ENCODE measurements at places on chromosomes 2 and 18.

DNA sequence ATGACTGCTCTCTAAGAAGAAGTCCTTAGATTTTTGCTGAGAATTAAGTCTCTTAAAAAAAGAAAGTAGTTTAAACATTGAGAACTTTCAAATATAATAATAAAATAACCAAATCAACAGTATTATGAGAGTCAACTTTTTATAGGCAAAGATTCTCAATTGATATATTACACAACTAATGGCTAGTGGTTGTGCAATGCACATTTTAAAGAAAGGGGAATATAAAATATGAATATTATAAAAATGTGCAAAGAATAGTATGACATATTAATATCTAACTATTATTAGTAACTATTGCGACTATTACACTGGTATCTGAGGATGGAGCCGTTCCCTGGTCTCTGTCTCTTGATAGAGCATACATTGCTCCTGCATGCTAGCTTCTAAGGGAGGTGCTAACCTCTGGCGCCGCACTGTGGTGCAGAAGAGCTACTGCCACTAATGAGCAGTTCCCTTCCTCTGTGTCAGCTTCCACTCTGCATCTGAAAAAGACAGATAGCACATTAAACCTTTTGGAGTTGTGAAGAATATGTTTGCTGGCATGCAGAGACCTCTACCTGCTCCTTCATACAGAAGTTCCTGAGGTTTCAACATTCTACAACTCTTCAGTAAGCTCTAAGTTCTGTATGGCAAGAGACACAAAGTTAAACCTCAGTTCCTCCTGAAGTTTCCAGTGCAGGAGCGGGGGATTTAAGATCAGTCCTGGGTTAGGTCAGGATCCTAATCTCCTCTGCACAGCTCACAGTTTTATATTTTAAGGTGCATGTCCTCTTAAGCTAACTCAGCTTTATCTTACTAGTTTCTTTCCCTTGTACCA lies 3.5 kb upstream of the SLC9A2 start:
- peak; percentile 46 for DNase-seq

- DNase-seq: no peak
These were observed 2.1 kb downstream of the DHRS9 start for GRCh38 chr2:169071455-169071854.

GRCh38 chr2:217362286-217362685 lies 502.4 kb upstream of the TNP1 start:
- DNase-seq: no peak

DNA sequence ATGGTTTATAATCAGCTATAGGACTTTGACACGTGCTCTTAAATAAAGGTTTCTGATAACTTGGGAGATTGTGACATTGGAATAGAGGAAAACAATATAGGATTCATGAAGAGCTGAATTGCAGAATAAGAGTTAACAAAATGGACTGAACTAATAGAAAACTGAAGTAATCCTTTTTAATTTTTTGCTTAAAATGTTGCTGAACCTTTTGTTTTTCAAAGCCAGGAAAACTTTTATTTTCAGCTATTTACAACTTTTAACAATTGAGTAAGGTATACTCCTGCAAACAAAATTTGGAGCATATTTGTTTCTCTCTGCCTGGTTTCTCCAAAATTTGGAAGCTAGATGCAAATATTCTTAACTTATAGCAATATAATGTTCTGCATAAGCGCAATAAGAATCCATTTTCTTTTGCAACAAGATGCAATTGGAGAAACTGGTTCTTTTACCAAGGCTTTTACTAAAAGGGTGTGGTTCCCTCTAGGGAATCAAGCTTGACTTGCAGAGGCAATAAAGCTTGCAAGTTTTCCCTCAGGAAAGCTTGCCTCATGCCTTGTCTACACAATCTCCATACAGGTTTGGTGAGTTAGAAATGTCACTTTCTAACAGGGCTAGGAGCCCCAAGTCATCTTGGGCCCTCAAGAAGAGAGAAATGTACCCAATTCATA lies 10.3 kb upstream of the PDK1 start:
- peak; percentile 23 for DNase-seq

DNA sequence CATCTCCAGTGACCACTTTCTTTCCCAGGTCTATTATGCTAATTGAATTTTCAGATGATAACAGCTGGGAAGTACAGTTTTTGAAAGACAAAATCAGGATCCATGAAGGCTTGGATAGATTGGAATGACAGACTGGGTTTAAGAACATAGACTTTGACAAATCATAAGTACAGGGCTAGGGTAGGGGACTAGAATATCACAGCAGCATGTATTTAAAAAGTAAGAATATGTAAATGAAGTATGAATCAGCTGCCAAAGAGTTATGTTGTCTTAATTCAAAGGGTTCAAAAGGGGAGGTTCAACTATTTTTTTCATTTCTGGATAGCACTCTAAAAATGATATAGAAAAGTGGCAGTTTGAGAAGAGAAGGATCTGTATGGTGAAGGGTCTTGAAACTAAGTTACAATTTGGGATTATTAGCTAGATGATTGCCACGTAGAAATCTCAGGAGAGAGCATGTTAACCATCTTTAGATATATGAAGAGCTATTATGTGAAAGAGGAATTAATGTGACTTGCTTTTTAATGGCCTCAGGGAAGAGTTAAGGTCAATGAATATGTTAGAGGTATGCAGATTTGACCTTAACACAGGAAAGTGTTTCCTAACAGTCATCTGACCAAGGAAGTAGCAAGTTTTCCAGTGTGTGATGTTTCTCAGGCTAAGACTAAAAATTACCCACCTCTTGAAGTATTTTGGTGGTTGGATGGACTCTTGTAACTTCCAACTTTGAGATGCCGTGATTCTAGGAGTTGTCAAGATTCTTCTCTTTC lies 81.7 kb downstream of the TMEM185B start:
- no peak for DNase-seq

GRCh38 chr2:122433123-122433754 lies 677.8 kb downstream of the TSN start:
- no peak for DNase-seq

DNA sequence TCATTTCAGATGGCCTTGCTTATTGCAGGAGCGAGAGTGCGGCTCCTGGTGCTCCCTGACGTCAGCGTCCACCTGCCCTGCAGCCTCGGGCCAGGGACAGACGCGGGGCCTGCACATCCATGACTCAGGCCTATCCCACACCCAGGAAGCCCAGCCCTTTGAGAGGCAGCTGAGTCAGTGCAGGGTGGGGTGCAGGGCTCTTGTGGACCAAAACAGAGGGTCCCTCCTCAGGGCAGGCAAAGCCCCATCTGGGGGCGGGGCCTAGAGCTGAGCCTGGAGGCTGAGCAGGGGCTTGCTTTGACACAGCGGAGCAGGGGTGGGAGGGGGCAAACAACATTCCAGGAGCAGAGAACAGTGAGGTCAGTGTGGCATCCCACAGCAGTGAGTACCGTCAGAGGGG lies 7.7 kb upstream of the ARHGEF4 start:
- DNase-seq: no peak

DNA sequence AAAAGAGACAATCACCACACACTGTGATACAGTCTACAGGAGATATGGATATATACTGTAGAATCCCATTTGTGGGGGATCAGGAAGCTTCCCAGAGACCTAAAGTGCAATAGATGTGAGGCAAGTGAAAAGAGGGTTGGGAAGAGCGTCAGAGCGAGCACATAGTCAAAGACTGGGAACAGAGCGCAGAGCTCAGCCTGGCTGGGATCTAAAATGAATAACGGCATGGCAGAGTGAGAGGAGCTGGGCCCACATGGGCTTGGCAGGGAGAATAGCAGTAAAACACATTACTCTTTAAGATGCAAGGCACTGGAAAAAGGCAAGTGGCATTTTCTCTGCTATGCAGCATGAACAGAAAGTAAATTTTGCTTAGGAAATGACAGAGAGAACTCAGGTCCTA lies 52.4 kb upstream of the BCL11A start:
- DNase-seq: no peak

GRCh38 chr18:38751898-38752297 lies 1186.3 kb upstream of the CELF4 start:
- DNase-seq: no peak

DNA sequence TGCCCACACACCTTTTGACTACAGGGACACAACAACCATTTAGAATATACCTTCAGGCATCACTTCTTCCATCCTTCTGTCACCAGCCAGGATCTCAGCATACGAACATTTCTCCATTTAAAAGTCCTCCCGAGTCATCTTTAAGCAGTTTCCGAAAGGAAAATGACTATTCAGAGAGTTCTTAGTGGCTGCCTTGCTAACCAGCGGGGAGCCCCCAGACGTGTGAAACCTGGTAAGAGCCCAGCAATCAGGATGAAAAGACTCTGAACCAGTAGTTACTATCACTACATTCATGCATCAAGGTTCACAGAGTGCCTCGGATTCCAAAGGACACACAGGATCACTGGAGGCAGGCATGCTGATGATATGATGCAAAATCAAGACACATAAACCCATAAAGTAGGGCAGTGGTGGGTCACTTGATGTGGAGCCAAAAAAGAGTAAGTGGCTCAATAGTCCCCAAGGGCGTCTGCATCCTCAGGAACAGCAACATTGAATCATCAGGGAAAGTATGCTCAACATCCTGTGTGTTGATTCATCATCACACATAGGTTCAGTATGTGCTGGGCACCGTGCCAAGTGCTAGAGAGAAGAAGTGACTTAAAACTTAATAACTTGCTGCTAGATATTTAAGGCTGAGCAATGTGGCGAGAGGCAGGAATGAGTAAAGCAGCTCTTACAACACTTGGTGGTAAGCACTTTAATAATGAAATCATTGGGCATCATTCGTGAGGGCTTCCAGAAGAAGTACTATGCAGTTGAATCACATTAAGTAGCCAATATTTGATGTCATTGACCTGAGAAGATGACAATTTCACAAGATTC lies 4.4 kb downstream of the CCL20 start:
- peak; percentile 100 for DNase-seq

- peak; percentile 86 for DNase-seq
These were observed 141.0 kb downstream of the NR4A2 start for GRCh38 chr2:156191527-156191926.

DNA sequence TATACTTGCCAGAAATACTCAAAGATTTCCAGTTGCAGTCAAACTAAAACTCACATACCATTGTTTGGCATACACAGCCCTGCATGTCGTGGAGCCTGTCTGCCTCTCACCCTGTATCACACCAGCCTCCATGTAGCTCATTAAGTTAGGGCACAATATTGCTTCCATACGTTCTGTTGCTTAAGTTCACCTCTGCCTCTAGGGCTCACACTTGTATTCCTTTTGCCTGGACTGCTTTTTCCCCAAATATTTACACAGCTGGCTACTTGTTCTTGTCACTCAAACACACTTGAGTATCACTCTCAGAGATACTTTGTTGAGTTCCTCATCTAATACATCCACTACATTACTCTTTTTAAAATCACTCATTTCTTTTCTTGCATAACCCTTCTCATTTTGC lies 83.1 kb downstream of the PTH2R start:
- no peak for DNase-seq

- DNase-seq: peak; percentile 16
These were observed 181.6 kb downstream of the BCL2 start for GRCh38 chr18:63137999-63138435.

DNA sequence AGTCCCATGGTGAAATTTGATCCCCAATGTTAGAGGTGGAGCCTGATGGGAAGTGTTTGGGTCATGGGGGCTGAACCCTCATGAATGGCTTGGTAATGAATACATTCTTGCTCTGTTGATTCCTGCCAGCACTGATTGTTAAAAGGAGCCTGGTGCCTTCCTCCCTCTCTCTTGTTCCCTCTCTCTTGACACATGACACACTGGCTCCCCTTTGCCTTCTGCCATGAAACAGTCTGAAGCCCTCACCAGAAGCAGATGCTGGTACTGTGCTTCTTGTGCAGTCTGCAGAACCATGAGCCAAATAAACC lies 30.6 kb upstream of the EPC2 start:
- DNase-seq: no peak

- DNase-seq: peak; percentile 67
These were observed 157.8 kb downstream of the PIK3C3 start for GRCh38 chr18:42112657-42113420.

DNA sequence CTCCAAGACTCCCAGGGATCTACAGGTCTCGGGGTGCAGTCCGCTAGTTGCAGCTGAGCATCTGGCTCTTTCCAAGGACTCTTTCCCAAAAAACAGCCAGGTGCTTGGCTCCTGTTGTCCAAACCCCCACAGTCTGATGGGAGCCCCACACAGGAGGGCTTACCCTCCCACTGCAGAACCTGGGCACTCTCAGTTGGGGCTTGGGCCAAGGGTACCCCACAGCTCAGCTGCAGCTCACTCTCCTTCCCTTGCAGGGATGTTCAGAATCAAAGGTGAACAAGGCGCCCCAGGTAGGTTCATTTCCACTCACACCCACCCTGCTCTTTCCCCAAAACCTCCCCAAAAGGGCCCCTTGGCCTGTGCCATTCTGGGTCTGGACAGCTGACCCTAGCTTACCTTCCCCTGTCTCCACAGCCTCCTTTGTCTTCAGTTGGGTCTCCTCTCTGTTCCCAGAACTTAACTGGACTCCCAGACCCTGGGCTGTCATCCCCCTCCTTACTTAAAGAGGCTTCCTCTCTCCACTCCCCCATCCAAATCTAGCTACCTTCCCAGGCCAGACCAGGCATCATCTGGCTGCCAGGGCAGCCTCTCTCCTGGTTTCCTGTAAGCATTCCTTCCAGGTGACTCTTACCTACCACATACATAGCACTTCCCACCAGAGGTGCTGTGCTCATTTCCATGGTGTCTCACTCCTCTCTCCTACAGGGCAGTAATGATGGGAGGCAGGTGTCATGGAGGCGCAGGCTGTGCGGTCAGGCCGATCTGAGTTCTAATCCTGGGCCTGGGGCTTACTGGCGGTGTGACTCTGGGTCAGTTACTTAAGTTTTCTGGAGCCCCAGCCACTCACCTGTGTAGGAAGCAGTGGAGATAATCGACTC lies 29.5 kb downstream of the MARCO start:
- DNase-seq: no peak

DNA sequence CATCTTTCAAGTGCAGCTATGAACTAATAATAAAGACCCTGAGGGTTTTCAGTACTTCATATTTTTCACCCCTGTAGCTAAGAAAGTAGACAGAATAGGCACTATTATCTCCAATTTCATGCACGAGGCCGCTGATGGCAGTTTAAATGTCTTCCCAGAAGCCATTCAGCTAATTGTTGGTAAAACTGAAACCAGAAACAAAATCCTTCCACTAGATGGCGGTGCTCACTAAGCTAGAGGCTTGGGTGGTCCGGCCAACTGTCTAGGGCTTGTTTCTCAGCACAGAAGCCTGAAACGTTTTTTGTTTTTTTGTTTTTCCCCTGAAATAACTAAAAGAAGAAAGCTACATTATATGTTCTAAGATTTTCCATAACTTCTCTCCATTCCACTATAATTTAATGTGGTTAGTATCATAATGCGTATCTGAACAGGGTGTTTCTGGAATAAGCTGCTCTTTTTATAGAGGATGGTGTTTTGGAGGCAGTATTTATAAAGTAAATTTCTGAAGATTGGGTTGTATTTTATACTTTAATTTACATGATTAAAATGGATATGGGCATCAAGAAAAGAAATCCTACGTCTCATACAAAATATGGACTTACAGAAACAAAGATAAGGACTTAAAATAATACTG lies 159.4 kb downstream of the PIK3C3 start:
- DNase-seq: peak; percentile 66

GRCh38 chr18:77899972-77900754 lies 650.5 kb downstream of the GALR1 start:
- no peak for DNase-seq
